Suppressor macrophage treated with lipopolysaccharide for 4 hours (primary cell): ENCODE measurements at places on chromosomes 2 and 18.

GRCh38 chr2:218839888-218840287 is 8.3 kb upstream of the PRKAG3 start:
- no peak for DNase-seq

GRCh38 chr2:198928026-198928425 is 529.7 kb downstream of the SATB2 start:
- DNase-seq, result no peak

DNA sequence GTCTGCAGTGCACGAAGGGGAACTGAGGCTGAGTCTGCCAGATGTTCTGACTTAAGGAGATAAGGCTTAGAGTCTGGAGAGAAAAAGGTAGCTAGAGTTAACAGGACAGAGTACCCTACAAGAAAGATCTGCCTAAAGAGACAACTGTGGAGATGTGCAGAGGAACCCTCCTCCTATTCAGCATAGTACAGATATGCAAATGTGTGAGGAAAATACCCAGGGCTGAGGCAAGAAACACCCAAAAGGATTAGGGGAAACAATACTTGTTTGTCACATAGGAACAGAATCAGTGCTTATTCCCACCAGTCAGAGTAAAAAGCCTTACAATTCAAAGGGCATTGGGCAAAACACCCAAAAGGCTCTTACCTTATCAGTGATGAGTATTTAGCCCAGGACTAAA is 67.8 kb downstream of the SS18 start:
- DNase-seq, result no peak

DNA sequence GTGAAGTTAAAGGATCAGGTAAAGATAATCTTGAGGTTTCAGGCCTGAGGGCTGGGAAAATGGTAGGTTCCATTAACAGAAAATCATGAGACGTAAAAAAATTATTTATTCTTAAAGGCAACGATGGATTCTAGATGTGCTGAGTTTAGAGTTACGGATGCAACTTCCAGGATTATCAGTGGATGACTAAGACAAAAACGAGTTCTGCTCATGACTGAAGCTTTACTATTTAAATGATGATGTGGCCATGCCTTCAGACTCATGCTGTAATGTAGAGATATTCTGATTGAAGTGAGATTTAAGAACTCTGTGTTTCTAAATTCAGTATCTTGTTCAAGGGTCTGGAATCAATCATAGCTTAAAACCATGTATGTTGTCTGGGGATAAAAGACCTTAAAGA is 5.0 kb downstream of the TMEM237 start:
- DNase-seq, result no peak

- DNase-seq, result peak; percentile 56
Observed at GRCh38 chr18:13450289-13451212, 232.0 kb downstream of the LDLRAD4 start.

DNA sequence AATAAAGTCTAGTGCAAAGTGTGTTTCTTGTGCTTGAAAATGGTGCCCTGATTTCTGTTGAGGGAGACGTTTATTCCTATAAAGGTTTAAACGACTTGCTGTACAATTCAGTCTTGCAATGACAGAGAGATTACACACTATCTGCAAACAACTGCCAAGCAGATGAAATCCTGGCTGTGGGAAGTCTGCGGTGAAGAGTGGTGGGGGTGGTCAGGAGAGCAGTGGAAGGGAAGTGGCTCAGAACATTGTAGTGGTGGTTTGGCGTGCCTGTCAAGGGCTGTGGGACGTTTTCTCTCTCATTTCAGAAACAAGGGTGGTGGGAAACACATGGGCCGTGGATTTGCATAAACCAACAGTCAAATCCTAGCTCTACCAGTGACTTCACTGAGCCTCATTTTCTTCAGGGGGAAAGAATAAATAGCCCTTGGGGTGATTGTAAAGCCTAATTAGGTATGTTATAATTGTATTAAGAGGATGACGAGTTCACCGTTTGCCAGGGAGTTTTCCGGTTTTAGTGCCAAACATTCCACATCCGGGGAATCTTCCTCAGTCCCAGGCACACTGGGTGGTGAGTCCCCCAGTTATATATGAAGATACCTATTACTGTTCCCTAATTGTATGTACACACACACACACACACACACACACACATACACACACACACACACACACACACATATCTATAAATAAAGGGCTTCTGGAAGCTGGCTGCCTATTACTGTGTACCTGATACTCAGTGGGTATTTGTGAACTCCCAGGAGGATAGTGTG is 115.0 kb downstream of the SPTBN1 start:
- peak; percentile 88 for DNase-seq

DNA sequence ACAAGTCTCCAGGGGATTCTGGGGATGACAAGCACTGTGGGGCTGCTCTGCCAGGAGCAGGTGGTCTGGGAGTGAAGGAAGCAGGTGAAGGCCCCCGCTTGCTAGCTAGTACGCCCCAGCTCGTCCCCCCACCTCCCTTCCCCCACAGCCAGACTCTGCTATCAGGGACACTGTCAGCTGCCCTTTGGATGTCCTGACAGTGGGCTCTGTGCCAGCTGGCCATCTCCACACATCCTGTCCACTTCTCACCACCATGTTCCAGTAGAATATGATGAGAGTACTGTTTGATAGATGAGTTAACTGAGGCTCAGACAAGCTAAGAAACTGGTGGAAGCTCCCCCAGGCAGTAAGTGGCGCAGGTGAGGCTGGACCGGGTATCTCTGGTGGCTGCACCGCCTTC is 276.2 kb downstream of the CELF4 start:
- DNase-seq, result no peak

GRCh38 chr18:10265560-10266333 is 188.7 kb upstream of the APCDD1 start:
- peak; percentile 33 for DNase-seq

DNA sequence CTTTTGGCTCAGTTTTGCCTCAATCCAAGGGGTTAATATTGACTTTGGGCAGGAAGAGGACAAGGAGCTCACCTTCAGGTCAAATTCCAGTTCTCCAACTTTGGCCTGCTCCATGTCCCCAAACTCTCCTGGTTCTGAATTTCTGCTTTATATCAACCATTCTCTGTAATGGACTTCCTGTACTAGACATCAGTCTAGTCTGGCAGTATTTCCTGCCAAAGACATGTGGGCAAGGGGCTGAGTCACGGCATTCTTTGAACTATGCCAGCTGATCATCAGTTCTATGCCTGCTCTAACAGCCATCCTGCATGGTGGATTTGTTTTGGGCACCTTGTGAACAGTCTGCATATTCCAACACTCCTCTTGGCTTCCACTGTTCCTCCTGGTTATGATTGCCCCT is 199.4 kb downstream of the ZEB2 start:
- DNase-seq, result peak; percentile 39

DNA sequence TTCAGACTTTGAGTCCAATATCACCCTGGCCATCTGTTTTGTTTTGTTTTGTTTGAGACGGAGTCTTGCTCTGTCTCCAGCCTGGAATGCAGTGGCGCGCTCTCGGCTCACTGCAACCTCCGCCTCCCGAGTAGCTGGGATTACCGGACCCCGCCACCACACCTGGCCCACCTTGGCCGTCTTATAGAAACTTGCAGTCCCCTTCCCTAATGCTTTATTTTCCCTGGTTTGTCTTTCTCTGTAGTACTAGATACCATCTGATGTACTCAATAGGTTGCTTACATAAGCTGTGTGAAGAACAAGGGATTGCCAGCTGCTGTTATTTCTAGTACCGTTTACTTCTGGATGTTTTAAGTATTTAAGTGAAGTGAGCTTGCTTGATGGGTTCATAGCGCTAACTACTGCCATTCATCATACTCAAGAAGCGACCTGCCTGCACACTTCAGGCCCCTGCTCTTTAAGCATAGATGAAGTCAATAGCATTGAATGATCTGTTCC is 1.2 kb downstream of the RPL31 start:
- no peak for DNase-seq
